Osteoblast (primary cell): ENCODE measurements at places on chromosomes 1 and 21. TPM values are rescaled to one million over a fixed set of nuclear protein-coding genes. Genes with fewer than 3 reads are reported as not detected.
A peak's percentile ranks its signal among the peaks of the same experiment; 100 is the strongest.

DNA sequence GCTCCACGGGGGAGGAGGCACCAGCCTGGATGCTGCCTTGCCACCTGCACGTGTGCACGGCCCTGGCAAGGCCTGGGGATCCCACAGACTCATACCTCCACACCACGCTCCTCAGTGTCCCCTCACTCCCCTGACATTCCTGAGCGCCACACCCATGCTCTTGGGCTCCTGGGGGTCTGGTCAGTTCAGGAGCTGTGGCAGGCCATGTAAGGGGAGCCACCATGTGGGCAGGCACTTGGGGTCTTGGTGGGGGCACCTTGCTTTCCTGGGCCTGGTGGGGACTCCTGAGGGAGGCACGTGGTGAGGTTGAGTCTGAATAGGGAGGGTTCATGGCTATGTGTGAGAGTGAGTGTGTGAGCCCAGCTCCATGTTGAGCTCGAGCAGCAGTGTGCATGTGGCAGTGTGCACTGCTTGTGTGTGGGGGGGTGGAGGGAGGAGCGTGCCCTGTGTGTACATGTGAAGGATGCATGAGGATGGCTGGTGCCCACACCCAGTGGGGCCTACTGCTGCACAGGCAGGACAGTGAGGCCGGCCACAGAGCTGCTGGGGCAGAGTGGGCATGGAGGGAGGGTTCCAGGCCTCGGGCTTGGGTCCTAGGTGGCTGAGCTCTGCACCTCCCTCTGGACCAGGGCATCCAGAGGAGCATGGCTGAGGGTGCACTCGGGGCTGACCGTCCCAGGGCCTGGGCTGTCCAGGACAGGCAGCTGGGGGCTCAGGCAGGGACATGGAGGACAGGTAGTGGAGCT, 1.6 kb downstream of the GJC2 start:
- peak; percentile 69 for DNase-seq

- DNase-seq: peak; percentile 72
Measured at GRCh38 chr1:64516803-64517568, 47.1 kb downstream of the CACHD1 start.

DNA sequence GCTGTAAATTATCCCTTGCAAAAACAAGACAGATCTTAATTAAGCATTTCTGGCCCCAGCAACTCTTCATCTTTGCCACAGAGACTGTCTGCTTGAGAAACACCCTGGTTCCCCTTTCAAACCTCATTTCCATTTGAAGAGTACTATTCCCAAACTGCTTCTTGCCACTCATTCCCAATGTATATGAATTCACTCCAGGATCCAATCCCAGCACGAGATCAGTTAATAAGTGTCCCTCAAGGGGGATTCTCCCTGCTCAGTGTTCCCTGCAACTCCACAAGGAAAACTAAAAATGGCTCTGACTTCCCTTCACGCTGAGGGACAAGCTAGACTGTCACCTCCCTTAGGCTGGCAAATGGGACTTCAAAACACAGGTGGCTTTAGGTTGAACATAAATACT, 173.2 kb downstream of the SIPA1L2 start:
- no peak for DNase-seq

GRCh38 chr1:66315671-66316070, 218.3 kb upstream of the SGIP1 start:
- DNase-seq: no peak

Gene L1TD1
- total RNA-seq: 0.29 TPM in 1 of 2 replicates, not detected in the other

Gene GJA9
- total RNA-seq: not detected in 2 replicates

Gene HES3
- not detected in 2 replicates for total RNA-seq

Gene BACE2
- total RNA-seq: 85.2 and 85.8 TPM in 2 replicates

DNA sequence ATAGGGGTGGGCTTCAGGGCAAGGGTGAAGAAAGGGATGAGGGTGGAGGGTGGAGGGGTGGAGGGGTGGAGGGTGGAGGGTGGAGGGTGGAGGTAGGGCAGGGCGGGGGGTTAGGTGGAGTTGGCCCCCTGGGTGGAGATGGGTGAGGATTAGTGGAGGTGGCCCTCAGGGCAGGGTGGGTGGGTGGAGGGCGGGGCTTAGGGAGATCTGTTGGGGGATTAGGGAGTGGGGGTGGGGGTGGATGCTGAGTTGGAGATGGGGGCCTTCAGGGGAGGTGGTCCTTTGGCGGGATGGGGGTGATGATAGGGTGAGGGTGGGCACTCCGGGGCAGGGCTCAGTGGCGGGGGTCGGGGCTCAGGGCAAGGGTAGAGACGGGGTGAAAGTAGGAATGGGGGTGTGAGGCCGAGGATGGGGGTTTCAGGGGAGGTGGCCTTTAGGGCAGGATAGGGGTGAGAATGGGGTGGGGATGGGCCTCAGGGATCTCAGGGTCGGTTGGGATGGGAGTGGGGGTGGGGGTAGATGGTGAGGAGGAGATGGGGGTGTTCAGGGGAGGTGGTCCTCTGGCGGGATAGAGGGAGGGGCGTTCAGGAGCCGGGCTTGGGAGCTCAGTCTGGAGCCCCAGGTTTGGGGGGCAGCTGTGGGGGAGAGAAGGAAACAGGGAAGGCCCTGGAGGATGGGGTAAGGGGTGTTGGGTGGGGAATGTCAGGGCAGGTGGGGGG, 800 bp upstream of the DNMT3L start:
- DNase-seq: peak; percentile 67

Gene RBP7
- total RNA-seq: not detected in 2 replicates

Gene SPRR1B
- total RNA-seq: not detected in 2 replicates

Gene RAB4A
- total RNA-seq: 19.9 and 20.0 TPM in 2 replicates

- no peak for DNase-seq
Measured at GRCh38 chr1:107009281-107009680, 47.2 kb upstream of the PRMT6 start.

DNA sequence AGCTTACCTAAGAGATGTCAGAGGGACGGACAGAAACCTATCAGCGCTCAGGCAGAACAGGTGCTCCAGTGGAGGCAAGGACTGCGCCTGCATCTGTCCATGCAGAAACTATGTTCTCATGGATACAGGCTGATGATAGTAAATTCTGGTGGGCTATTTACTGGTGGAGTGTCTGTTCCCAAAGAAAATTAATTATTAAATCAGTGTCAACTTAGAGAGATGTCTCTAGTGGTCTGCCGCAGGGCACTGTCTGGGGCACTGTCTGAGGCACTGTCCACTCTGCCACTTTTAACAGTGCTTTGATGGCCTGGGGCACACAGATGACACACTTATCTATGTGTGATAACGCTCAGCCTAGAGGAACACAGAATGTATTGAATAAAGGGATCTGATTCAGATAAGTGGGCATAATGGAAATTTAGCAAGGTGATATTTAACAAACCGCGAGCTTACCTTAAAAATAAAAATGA, 148.1 kb downstream of the RGS7 start:
- DNase-seq: no peak

GRCh38 chr1:17148950-17149608, 29.8 kb upstream of the PADI2 start:
- no peak for DNase-seq

Gene LRP8
- total RNA-seq: 8.3 and 11.2 TPM in 2 replicates

DNA sequence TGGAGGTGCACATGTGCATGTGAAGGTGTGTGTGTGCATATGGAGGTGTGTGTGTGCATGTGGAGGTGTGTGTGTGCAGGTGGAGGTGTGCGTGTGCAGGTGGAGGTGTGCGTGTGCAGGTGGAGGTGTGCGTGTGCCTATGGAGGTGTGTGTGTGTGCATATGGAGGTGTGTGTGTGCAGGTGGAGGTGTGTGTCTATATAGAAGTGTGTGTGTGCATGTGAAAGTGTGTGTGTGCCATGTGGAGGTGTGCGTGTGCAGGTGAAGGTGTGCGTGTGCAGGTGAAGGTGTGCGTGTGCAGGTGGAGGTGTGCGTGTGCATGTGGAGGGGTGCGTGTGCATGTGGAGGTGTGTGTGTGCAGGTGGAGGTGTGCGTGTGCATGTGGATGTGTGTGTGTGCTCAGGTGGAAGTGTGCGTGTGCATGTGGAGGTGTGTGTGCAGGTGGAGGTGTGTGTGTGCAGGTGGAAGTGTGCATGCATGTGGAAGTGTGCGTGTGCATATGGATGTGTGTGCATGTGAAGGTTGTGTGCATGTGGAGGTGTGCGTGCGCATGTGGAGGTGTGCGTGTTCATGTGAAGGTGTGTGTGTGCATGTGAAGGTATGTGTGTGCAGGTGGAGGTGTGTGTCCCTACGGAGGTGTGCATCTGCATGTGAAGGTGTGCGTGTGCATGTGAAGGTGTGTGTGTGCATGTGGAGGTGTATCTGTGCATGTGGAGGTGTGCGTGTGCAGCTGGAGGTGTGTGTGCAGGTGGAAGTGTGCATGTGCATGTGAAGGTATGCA, 13.5 kb downstream of the C1orf74 start:
- DNase-seq: no peak

Gene JAM2
- total RNA-seq: 0.88 and 1.1 TPM in 2 replicates

- DNase-seq: no peak
Measured at GRCh38 chr21:33449616-33450015, 30.2 kb downstream of the TMEM50B start.
